NCI-H1930 (cell line): ENCODE measurements at places on chromosomes 4 and X.

- no peak for DNase-seq
These were observed 6.6 kb downstream of the CLNK start for GRCh38 chr4:10677796-10678497.

DNA sequence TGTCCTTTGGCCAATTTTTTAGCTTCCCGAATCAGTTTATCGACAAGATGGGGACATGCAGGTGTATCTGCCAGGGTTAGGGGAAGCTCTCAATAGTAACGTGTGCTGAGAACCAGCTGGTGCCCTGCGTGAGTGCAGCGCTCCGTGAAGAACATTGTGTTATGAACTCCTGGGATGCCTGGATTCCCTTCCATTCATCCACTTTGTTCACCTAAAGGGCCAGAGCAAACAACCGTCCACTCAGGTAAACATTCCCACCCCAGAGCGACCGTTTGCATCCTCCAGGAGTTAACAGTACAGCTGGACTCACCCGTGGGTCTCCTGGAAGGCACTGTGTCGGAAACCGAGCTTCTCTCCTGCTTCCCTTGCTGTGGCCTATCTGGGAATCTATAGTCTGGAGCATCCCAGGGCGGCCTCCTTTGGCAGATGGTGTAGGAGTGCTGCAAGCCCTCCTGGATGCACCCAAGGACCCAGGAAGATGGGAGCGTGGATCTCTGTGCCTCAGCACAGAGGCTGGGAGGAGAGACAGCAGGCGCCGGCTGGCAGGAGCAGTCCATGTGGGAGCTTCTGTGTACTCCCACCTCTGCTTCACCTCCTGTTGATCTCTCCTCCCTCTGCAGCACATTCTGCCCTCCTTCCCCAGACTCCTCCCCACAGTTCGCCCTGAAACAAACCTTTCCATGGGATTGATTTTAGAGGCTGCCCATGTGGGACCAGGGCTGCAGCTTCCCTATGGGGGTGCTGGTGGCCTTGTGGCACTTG, 62.7 kb downstream of the SHROOM2 start:
- DNase-seq: no peak

- no peak for DNase-seq
These were observed 8.3 kb downstream of the SHROOM2 start for GRCh38 chrX:9794495-9794894.

DNA sequence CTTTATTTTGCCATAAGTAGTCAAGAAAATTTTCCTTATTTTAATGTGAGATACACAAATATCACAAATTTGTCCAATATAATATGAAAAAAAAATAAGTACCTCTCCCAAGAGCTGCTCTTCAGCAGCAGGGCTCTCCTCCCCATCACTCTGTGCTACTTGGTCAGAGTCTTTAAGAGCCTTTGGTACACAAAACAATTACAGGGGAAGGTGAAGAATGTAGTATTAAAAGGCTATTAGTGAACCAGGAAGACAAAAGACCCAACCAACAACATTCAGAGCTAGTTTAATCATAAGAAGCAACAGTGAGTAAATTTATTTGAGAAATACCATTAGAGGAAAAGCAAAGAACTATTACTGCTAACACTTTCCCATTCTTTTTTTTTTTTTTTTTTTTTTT, 29.4 kb downstream of the SEC31A start:
- DNase-seq: no peak

DNA sequence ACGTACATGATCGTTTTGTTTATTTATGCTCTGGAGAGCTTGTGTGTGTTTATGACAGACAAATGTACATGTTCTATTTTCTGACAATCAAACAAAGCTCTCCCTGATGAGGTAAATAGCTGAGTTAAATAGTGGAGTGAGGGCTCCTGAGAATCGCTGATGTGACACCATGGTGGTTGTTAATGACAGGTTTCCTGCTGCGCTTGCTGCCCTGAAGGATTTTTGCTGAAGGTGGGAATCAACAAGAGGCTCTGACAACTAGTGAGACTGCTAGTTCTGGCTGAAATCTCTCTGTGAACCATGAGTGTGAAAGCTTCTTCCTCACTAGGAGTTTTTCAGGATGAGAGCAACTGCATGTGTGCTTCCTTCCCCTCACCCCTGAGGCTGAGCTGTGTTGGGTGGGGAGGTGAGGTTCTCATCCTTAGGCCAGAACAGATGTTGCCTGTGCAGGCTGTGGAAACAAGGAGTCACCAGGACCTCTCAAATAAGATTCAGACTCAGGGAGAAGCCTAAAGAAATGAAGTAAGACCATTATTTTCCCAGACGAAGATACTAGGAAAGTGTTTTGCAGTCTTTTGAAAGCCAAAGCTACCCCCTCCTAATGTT, 173.4 kb upstream of the JADE1 start:
- no peak for DNase-seq

GRCh38 chr4:90181644-90182043, 54.5 kb downstream of the CCSER1 start:
- DNase-seq: peak; percentile 24

- no peak for DNase-seq
These were observed 25.9 kb upstream of the GUCY1A1 start for GRCh38 chr4:155640751-155641150.

DNA sequence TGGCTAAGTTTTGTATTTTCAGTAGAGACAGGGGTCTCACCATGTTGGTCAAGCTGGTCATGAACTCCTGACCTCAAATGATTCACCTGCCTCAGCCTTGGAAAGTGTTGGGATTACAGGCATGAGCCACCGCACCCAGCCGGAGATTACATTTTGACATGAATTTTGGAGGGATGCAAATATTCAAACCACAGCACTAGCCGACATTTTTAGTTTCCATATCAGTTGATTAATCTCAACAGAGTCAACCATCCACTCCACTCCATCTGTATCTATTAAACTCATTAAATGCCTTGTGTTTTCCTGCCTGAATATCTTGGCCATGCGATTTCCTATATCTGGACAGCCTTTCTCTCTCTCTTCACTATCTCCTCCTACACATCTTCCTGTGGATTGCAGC, 64.1 kb upstream of the PDGFRA start:
- no peak for DNase-seq

DNA sequence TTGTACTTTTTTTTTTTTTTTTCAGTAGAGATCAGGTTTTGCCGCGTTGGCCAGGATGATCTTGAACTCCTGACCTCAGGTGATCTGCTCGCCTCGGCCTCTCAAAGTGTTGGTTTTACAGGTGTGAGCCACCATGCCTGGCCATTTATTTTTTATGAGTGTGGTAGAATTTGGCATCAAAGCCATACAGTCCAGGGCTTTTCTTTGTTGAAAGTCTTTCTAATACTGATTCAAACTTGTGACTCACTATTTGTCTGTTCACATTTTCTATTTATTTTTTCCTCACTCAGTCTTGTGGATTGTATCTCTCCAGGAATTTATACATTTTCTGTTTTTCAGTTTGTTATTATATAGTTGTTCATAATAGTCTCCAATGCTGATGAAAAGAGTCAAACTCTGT, 66.5 kb upstream of the SPIN4 start:
- no peak for DNase-seq

DNA sequence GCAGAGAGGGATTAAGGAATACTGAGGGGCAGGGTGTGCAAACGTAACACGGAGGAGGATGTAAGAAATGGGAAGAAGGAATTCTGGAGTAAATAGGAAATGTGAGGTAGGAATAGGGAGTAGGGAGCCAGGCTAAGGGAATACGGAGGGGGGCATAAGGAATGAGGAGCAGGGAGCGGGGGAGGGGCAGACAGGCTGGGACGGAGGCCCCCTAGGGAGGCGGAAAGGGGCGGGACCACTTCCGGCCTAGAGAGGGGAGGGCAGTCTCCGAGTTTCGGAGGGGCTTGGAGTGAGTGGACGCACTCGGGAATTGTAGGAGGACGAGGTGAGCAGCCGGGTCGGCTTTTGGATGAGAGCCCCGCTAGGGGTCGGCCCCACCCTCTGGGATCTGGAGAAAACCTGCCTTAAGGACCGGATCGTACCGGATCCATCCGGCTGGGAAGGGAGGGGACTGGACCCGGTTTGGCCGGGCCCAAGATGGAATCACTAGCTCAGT, 612 bp downstream of the MAGED2 start:
- peak; percentile 49 for DNase-seq

- DNase-seq: no peak
These were observed 632 bp upstream of the PCDH7 start for GRCh38 chr4:30719454-30720020.

GRCh38 chrX:41351923-41352322, 18.0 kb downstream of the DDX3X start:
- DNase-seq: no peak

DNA sequence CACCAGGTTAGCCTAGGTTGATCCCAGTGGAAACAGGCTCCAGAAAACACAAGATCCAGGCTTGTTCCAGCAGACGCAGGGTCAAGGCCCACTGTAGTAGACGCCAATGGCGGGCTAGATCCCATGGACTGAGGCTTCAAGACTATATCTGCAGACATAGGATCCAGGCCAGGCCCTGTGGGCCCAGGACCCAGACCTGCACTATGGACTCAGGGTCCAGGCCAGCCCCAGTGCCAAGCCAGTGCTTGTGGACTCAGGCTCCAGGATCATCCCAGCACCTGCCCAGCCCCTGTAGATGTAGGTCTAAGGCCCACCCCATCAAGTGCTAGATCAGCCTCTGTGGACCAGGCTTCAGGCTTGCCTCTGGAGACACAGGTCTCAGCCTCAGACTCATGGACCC, 300.9 kb downstream of the CHIC1 start:
- DNase-seq: no peak
